ENCODE measurements at places on chromosomes 7 and 10.

- no peak for DNase-seq
Observed at GRCh38 chr7:32218741-32219288, 148.6 kb upstream of the PDE1C start.

GRCh38 chr7:32222251-32222900, 152.2 kb upstream of the PDE1C start:
- no peak for DNase-seq

DNA sequence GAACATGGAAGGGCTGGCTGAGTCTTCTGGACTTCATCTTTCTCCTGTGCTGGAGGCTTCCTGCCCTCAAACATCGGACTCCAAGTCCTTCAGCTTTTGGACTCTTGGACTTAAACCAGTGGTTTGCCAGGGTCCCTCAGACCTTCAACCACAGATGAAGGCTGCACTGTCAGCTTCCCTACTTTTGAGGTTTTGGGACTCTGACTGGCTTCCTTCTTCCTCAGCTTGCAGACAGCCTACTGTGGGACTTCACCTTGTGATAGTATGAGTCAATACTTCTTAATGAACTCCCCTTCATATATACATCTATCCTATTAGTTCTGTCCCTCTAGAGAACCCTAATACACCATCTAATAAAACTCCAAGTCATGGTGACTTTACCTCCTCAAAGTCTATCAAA, 4.0 kb upstream of the CLEC5A start:
- peak; percentile 62 for DNase-seq

DNA sequence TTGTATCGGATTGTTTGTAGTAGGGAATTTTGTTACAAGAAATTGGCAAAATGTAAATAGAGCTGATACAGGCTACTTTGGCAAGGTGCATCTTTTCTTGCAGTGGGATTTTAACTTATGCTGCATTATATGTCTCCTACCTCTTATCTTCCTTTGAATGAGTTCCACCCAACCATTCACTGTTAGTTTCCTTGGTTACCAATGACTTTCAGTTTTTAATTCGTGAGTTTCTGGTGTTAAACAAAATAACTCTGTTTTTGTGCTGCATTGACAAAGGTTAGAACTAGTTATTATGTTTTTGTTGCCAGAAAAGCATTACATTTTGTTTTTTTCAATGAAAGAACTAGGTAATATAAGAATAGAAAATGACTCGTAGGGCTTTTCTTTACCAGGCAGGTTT, 327.2 kb downstream of the LHFPL3 start:
- DNase-seq, result no peak

DNA sequence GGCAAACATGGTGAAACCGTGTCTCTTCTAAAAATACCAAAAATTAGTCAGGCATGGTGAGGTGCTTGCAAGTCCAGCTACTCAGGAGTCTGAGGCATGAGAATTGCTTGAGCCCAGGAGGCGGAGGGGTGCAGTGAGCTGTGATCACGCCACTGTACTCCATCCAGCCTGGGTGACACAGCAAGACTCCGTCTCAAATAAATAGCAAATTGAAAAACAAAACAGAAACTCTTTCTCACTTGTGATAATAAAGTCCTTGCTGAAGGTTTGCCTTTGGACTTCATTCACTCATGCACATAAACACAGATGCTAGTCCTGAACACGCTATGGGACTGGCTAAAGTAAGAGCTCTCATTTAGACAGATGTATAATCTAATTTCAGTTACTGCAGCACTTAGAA, 37.6 kb downstream of the ANK3 start:
- no peak for DNase-seq

DNA sequence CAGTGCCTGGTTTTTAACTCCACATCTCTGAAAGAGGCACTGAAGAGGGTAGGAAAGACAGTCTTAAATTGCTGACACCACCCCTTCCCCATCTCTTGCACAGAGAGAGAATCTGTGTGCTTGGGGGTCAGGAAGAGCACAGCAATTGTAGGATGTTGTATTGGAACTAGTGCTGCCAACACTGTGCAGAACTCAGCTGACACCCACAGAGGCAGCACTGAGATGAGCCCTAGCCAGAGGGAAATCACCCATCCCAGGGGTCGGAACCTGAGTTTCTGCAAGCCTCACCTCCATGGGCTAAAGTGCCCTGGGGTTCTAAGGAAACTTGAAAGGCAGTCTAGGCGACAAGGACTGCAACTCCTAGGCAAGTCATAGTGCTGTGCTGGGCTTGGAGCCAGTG, 11.0 kb upstream of the TNKS2 start:
- no peak for DNase-seq

GRCh38 chr7:73345538-73345937, 17.6 kb downstream of the FKBP6 start:
- DNase-seq, result no peak

- no peak for DNase-seq
Observed at GRCh38 chr7:16669581-16669980, 23.6 kb downstream of the BZW2 start.

- peak; percentile 92 for DNase-seq
Observed at GRCh38 chr10:22737587-22737986, 23.2 kb upstream of the PIP4K2A start.

GRCh38 chr7:26700386-26700785, 164.0 kb downstream of the SKAP2 start:
- DNase-seq, result no peak

DNA sequence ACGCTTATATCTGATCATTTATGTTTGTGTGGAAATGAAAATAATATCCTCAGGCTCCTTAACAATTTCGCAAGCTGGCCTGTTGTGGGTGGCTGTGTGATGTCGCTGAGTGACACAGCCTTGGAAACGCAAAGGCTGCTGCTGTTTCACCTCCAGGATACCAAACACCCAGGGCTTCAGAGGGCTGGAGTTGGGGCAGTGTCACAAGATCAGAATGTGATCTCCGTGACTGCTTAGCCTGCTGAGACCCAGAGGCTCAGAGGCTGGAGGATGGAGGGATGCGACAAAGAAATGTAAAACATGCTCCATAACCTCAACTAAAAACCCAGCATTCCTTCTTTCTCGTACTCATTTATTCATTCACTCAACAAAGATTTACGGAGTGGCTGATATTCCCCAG, 37.2 kb upstream of the BMPER start:
- DNase-seq, result no peak

DNA sequence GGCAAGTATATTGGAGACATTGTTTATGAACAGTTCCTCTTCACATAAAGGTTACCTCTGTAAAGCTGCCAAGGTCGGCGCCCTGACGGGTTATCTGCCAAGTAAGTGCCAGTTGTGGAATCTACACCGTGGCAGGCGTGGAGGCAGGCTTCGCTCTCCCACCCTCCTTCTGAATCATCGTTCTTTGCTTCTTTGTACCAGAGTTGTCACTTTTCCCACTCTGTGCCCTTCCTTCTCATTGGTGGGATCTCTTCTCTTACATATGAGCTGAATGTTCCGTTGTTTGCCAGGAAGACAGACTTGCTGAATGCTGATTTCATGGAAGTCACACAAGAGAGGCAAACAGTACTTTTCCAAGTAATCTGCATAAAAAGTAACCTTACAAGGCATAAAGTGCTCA, 40.6 kb upstream of the PTPRZ1 start:
- no peak for DNase-seq

- no peak for DNase-seq
Observed at GRCh38 chr10:130014263-130015074, 50.4 kb upstream of the EBF3 start.

DNA sequence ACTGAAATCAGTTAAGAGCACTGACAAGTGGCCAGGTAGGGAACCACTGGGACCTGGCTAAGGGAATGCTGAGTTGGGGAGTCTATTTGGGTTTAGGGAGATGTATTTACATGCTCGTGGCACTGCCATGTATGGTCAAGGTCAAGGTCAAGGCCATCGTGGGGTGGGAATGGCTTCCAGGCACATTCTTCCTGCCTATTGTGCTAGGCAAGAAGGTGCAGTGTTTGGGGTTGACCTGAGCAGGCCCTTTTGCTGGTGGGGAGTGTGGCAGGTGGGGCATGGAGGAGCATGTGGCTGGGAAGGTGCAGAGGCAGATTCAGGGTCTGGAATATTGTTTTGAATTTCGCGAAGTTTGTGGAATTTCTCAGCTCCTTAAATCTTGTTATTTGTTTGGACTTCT, 17.8 kb downstream of the FAM241B start:
- no peak for DNase-seq

GRCh38 chr7:113715981-113716856, 202.6 kb downstream of the PPP1R3A start:
- DNase-seq, result no peak

GRCh38 chr7:149772956-149773434, 393 bp downstream of the ZNF467 start:
- no peak for DNase-seq

DNA sequence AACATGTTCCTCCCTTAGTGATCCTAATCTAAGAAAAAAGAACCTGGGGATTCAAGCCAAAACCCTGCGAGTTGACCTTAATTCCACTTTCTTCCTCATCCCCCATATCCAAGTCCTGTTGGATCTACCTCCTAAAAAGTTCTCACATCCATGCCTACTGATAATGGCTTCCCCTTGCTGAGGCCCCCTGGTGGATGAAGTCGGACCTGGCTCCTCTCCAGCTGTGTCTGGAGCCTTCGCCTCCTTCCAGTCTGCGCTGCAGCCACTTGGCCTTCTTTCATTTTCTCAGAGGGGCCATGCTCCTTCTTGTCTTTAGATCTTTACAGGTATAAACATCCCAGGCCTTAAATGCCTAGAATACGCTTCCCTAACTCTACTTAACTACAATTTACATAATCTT, 8.1 kb downstream of the PDE1C start:
- DNase-seq, result no peak

DNA sequence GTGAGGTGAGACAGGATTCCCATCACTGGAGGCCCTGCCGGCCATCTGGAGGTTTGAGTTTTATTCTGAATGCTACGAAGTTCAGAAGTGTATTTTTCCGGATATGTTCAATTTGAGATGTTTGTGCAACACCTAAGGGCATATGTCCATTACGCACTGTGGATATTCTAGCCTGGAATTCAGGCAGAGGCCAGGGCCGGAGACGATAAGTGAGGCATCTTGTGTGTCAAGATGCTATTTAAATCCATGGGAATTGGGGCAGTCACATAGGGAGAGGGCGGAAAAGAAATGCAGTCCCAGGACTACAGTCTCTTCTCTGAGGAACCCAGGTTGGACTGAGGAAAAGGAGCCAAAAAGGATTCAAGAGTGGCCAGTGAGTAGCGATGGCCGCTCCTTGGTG, 1.9 kb upstream of the SUV39H2 start:
- no peak for DNase-seq

GRCh38 chr7:127474457-127474856, 81.9 kb upstream of the ZNF800 start:
- DNase-seq, result no peak

DNA sequence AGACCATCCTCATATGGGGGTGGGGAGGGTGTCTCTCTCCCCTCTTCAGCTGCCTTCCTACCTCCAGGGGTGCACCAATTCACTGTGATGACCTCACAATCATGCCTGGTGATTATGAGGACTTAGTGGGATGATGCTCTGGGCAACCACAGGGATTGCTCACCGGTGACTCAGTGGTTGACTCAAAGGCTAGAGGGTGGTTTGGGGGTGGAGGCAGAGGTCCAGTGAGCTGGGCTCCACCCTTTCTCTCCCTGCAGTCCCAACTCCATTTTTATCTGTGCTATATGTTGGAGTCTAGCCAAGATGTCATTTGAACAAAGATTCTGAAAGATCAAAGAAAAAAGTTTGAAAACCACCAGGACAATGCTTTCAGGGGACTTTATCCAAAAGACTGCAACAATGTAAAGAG, 286.9 kb downstream of the KCNMA1 start:
- DNase-seq, result peak; percentile 78

GRCh38 chr7:157537056-157537455, 200.3 kb downstream of the DNAJB6 start:
- DNase-seq, result no peak

GRCh38 chr10:474406-474805, 215.1 kb downstream of the DIP2C start:
- no peak for DNase-seq
